ENCODE measurements at places on chromosomes 16 and 17.
A peak's percentile ranks its signal among the peaks of the same experiment; 100 is the strongest.

DNA sequence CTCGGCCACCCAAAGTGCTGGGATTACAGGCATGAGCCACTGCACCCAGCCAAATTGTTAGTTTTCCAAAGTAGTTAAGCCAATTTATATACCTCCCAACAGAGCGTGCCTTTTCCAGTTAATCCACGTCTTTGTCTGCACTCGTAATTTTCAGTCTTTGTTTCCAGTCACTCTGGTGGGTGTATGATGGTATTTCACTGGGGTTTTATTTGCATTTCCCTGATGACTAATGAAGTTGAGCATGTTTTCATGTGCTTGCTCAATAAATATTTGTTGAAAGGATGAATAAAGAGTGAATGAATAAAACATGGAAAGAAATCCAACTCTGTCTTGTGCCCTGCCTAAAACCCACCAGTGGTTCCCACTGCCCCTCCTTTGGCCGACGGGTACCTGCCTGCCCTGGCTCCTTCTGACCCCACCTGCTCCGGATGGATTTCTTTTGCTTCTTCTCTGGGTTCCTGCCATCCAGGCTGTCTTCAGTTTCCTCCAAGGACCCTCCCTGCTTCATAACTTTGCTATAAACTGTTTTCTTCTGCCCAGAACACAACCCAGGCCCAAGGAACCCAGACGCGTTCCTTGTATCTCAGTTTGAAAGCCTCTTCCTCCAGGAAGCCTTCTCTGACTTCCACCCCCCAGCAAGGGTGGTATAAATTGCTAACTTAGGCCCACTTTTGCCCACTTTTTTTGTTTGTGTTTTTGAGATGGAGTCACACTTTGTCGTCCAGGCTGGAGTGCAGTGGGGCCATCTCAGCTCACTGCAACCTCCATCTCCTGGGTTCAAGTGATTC is 3.0 kb upstream of the ABCC1 start:
- DNase-seq = no peak

GRCh38 chr16:56866955-56867830 is 2.2 kb downstream of the SLC12A3 start:
- peak; percentile 7 for DNase-seq

GRCh38 chr17:68612209-68612922 is 11.2 kb upstream of the FAM20A start:
- no peak for DNase-seq

GRCh38 chr17:39027455-39028035 is 60.3 kb upstream of the FBXO47 start:
- no peak for DNase-seq

DNA sequence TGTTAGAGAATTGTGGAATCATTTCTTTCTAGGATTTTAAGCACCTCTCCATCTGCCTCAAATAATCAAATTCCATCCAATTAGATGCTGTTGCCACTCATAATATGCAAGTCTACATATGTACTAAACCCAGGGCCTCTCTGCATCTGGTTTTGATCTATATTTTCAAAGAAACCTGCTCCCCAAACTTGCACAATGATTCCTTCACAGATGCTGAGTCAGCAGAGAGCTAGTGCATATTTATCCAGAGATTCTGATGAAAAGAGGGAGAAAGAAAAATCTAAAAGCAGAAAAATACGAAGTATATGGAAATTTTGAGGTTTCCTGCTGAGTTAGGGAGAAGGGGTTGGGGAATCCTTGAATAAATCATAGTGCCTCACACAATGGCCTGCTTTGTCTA is 235.1 kb upstream of the RBFOX1 start:
- no peak for DNase-seq

GRCh38 chr16:26816885-26817571 is 249.7 kb upstream of the C16orf82 start:
- DNase-seq = no peak

- DNase-seq = no peak
Observed at GRCh38 chr16:57846078-57846697, 43.9 kb upstream of the KIFC3 start.

DNA sequence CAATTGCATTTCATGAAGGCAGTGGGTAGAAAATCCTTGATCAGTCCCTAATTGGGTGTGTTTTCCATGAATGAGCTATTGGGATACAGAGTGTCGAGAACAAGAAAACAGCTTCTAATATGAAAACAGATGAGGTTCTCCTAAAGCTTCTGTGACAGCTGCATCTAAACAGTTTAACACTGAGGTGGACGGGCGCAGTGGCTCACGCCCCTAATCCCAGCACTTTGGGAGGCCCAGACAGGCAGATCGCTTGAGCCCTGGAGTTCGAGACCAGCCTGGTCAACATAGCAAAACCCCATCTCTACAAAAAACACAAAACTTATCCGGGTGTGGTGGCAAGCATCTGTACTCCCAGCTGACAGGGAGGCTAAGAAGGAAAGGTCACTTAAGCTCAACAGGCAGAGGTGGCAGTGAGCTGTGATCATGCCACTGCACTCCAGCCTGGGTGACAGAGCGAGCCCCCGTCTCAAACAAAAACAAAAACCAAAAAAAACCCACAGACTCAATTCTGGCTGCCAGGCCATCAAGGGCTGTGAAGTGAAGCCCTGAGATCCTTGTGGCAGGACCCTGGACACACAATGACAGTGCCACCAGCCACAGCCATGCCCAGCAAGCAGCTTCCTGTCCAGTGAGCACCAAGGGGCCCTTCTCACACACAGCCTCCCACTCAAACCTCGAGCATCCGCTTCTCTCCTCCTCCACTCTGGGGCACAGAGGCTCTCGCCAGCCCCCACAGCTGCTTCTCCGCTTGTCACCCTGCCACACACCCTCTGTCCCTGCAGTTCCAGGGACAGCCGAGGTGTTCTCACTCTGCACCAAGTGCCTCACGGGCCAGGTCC is 44.0 kb downstream of the ANKRD11 start:
- DNase-seq = no peak

Measured in NCI-H1436 treated with DMSO at 0.1 percent for 48 hours (cell line).